Thyroid gland (tissue), 4 donors: ENCODE measurements at places on chromosomes 16 and 17. TPM values are rescaled to one million over a fixed set of nuclear protein-coding genes. Genes with fewer than 3 reads are reported as not detected.

GRCh38 chr16:66849549-66849948 is 5.3 kb downstream of the CA7 start:
- no peak for DNase-seq

- no peak for DNase-seq
Measured at GRCh38 chr16:12290165-12290564, 313.6 kb downstream of the SNX29 start.

DNA sequence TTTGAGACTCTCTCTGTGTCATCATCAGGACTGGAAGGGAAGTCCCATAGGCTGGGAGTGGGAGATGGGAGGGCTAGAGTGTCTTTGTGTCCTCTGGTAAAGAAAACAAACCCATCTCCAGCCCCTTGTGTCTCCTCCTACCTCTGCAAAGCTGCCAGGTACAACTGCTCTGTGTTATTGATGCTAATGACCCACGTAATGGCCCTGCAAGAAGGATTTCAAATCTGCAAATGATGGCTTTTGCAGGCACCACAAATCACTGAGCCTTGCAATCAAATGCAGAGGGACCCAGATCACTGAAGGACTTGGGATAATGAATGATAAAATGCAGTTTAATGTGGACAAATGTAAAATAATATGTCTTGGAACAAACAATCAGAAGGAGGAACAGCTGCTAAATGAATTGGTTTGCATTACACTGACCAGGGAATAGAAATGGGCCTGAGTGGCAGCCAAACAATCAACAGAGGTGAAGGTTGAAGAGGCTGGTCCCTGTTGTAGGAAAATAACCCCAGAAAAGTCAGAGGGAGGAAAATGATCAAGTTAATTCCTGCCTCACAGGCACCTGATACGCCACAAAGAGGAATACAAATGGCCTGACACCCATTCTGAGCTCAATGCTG is 425.1 kb downstream of the UTP18 start:
- DNase-seq = no peak

GRCh38 chr17:38568845-38569510 is 36.8 kb downstream of the SRCIN1 start:
- no peak for DNase-seq

Gene CPHXL
- not detected for total RNA-seq
